ENCODE measurements at places on chromosomes 2 and 18.

DNA sequence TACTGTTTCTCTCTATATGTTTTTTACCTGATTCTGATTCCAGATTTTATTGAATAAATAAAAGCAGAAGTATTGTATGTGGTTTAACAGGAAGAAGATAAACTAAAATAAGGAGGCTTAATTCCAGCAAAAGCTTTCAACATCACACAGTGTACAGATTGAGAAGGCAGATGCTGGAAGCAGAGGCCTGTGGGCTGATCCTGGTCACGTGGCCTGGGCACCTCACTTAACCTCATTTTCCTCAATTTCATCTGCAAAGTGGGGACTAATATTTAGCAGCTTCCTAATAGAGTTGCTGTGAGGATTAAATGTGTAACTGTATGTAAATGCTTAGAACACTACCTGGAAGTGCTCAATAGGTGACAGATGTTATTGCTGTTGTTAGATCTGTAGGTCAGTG, 58.0 kb downstream of the CDCA7 start:
- DNase-seq: no peak

DNA sequence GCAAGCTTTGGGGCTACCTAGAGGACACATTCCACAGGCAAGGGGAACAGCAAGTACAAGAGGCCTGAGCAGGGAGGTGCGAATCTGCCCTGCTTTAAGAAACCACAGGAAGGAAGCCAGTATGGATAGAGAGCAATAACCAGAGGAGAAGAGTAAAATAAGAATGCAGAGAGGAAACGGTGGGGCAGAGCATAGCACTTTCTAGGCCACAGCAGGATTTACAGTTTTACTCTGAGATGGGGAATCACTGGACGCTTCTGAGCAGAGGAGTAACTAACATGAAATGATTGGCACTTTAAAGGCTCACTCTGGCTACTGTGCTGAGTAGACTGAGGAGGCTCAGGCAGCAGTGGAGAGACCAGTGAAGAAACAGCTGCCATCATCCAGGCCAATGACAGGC, 23.8 kb downstream of the AAK1 start:
- DNase-seq: no peak

DNA sequence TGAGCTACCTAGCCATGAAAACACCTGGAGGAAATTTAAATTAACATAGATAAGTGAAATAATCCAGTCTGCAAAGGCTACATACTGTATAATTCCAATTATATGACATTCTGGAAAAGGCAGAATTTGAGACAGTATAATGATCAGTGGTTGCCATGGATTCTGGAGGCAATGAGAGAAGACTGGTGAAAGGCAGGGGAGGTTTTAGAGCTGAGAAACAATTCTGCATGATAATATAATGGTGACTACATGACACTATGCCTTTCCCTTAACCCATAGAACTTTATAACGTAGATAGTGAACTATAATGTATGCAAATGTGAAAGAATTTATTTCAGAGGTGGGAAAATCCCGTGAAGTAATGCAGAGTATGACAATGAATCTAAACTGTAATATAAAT, 749.3 kb downstream of the TRIB2 start:
- DNase-seq: no peak

- DNase-seq: no peak
Observed at GRCh38 chr2:178152033-178152432, 39.8 kb downstream of the RBM45 start.

GRCh38 chr2:219444566-219445091, 10.0 kb downstream of the SPEG start:
- DNase-seq: no peak

- DNase-seq: peak; percentile 19
Observed at GRCh38 chr2:98936353-98937351, 627 bp upstream of the CRACDL start.

- no peak for DNase-seq
Observed at GRCh38 chr2:216354306-216354705, 18.0 kb downstream of the MARCHF4 start.

- no peak for DNase-seq
Observed at GRCh38 chr2:174878537-174879147, 114.4 kb upstream of the CHRNA1 start.

GRCh38 chr2:216031960-216032689, 18.8 kb upstream of the MREG start:
- no peak for DNase-seq

- no peak for DNase-seq
Observed at GRCh38 chr18:42107691-42108450, 152.8 kb downstream of the PIK3C3 start.

- DNase-seq: no peak
Observed at GRCh38 chr2:78202366-78202765, 680.2 kb upstream of the LRRTM4 start.

DNA sequence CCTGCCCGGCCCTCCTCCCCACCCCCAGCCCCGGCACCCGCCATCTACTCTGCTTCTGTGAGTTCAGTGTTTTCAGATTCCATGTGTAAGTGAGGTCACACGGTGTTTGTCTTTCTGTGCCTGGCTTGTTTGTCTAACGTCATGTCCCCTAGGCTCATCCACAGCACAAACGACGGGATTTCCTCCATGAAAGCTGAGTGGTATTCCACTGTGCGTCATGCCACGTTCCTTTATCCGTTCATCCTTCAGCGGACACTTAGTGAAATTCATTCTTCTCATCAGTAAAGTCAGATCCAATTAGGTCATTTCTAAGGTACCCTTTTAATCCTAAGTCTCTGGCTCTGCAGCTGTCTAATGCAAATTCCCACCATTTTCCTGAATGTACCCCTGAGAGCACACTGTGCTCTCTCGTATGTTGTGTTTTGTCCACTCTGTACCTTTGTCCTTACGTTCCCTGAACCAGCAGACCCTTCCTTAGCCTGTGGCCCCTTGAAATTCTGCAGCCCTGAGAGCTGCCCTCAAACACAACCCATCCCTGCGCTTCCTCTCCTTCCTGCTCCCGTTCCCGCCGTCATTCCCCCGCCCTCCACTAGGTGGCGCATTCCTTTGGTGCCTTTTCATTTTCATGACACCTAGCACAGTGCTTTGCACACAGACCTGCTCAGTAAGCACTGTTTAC, 44.1 kb downstream of the TRAPPC12 start:
- peak; percentile 71 for DNase-seq

GRCh38 chr2:96143848-96144480, 1.3 kb downstream of the DUSP2 start:
- no peak for DNase-seq

GRCh38 chr2:105517814-105518705, 119.2 kb upstream of the FHL2 start:
- no peak for DNase-seq

GRCh38 chr2:196172951-196173350, 1.6 kb upstream of the STK17B start:
- no peak for DNase-seq

GRCh38 chr2:224884188-224884587, 158.1 kb downstream of the DOCK10 start:
- no peak for DNase-seq

GRCh38 chr2:189538402-189538801, 42.2 kb downstream of the SLC40A1 start:
- no peak for DNase-seq

- DNase-seq: no peak
Observed at GRCh38 chr18:62172298-62172697, 14.6 kb downstream of the PIGN start.

- DNase-seq: no peak
Observed at GRCh38 chr2:127145280-127145895, 38.4 kb upstream of the BIN1 start.

DNA sequence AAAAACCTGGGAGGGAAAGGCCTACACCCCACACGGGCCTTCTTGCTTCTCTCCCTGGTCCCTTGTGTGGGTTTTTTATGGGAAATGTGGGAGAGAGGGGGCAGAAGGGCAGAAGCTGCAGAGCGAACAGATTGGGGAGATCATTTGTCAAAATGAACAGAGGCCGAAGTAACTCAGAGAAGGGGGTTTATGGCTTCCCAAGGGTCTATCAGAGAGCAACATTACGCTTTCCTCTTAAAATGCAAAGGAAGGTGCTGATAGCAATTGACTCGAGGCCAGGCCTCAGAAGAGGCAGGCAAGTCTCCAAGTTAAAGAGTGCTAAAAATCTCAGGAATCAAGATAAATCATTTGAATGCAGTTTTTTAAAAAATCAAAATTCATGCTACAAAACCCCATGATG, 101.5 kb downstream of the SGPP2 start:
- no peak for DNase-seq

DNA sequence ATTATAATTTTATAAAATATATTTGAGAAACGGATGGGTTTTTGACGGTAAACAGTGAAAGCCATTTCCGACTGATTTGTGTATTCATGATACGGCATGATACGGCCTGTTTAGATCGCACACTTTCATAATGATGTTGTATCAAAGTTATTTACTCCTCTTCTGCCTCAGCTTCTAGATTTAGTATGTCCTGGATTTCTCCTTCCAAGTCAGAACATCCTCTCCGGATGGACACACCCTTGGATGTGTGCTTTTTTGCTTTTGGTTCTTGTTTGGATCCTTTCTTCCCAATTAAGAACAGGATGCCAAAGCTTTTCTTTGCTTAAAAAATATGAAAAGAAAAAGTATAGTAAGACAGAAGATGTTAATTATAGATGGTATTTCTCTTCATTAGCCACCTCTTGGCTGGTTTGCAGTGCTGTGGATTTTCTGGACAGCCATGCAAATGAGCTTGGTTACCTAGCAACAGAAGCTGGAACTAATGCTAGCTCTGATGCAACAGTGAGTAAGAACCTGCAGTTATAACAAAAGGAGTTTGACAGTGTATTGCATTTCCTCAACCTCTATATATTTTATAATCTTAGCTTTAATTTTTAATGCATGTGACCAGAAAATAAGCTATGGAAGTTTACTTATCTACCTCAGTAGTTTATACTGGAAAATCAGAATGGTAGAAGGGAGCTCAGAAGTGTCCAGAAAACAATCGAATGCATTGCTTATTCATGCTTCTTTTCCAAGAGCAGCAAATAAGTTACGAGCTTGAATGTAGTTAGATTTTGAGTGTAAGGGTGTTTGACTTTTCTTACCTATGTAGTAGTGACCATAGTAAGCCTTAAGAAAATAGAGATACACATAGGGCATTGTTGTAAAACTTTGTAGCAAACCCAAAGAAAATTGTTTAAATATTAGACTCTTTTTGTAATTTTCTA, 27.9 kb downstream of the RMND5A start:
- DNase-seq: no peak

GRCh38 chr2:23465936-23466335, 81.0 kb downstream of the KLHL29 start:
- no peak for DNase-seq

DNA sequence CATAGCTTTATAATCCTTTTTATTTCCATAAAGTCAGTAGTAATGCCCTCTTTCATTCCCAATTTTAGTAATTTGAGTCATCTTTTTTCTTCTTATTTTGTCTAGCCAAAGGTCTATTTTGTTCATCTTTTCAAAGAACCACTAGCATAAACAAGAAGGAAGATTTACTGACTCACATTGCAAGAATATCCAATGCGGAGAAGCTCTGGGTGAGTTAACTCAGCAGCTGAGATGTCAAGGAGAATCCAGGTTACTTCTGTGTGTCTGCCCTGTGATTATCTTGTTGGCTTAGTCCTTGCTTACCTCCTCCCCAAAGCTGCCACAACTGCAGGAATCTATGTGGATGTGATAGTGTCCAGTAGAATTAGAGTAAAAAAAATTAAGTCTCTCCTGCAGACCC, 311.4 kb upstream of the NCKAP5 start:
- no peak for DNase-seq

All from activated T-cell treated with anti-CD3 and anti-CD28 coated beads for 4 hours (primary cell).